ENCODE measurements at places on chromosomes 7 and 10.

DNA sequence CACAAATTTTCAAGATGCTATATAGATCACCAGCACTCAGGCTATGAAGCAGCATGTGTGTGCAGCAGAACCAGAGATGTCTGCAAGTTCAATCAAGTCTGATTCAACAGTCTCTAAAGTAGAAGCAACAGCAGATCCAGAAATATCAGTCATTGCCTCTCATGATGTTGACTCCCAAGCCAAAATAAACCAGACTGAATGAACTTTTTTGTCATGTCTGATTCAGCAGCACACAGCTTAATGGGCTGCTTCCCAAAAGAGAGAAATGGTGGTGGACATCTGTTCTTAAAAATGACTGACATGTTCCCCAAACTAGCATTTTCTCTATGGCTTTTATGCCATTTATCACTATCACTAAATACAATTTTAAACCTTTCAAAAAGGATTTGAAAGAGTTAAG is 53.8 kb downstream of the TMEM26 start:
- DNase-seq: no peak

DNA sequence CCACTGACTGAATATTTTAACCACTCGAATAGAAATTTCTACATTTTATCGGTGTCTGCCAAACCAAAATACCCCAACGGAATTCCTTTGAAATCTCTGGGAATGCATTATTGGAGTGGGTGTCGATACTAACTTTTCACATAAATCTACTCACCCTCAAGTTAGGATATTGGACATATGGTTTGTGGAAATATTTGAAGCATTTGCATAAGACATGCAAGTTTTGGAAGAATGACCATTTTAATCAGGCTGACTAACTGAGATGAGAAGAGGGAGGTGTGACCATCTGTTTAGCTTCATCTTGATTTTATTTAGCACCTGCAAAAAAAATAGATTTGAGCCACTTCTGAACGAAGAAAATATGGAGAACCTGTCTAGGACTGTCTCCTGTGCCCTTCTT is 61.2 kb downstream of the KLF6 start:
- DNase-seq: no peak

- no peak for DNase-seq
Observed at GRCh38 chr10:122013311-122013780, 24.4 kb downstream of the TACC2 start.

DNA sequence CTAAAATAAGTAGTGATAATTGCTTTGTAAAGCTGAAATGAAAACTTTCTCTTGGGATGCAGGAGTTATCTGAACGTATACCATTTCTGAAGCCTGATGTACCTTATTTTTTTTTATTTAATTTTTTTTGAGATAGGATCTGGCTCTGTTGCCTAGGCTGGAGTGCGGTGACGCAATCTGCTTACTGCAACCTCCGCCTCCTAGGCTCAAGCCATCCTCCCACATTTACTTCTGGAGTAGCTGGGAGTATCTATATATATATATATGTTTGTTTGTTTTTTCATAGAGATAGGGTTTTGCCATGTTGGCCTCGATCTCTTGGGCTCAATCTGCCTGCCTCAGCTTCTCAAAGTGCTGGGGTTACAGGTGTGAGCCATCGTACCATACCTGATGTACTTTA is 2.4 kb downstream of the PMPCB start:
- DNase-seq: no peak

All from stimulated activated naive CD8-positive, alpha-beta T cell treated with anti-CD3 and anti-CD28 coated beads, Interleukin-15, Interleukin-2, amounts not matched to agents 100 U/mL and 50 U/mL, for 24 hours (primary cell).